ENCODE measurements at places on chromosomes 4 and X. TPM values are rescaled to one million over a fixed set of nuclear protein-coding genes. Genes with fewer than 3 reads are reported as not detected.
A peak's percentile ranks its signal among the peaks of the same experiment; 100 is the strongest.

MAGEC3 gene
- not detected for total RNA-seq

SCML1 gene
- total RNA-seq, result 9.5 TPM

NXF2B gene
- total RNA-seq, result not detected

TMEM255A gene
- total RNA-seq, result 0.09 TPM

SPANXB1 gene
- not detected for total RNA-seq

CT45A10 gene
- not detected for total RNA-seq

SLC2A9 gene
- 5.5 TPM for total RNA-seq

GRCh38 chrX:39336671-39337311 is 535.5 kb downstream of the MID1IP1 start:
- H3K36me3 ChIP-seq, result no peaks in the 10 kb centered on the region
- peak overlapping the region; percentile 66 for H3K27ac ChIP-seq
- DNase-seq, result no peak
- H3K4me3 ChIP-seq, result no peak overlapping the region
- H3K27me3 ChIP-seq, result no peaks in the 10 kb centered on the region

GRCh38 chr4:142719854-142720541 is 126.1 kb downstream of the INPP4B start:
- no peak overlapping the region for H3K4me3 ChIP-seq
- no peaks in the 10 kb centered on the region for H3K27me3 ChIP-seq
- no peaks in the 10 kb centered on the region for H3K4me1 ChIP-seq
- no peak overlapping the region for H3K27ac ChIP-seq
- DNase-seq, result no peak

GRCh38 chr4:172007889-172008288 is 194.7 kb downstream of the GALNTL6 start:
- no peaks in the 10 kb centered on the region for H3K27me3 ChIP-seq
- DNase-seq, result no peak
- no peak overlapping the region for H3K4me3 ChIP-seq
- no peaks in the 10 kb centered on the region for H3K4me1 ChIP-seq
- no peak overlapping the region for H3K27ac ChIP-seq

- H3K4me1 ChIP-seq, result peaks cover 15% of the 10 kb centered on the region
- H3K4me3 ChIP-seq, result no peak overlapping the region
- no peak for DNase-seq
- H3K27me3 ChIP-seq, result no peaks in the 10 kb centered on the region
Observed at GRCh38 chr4:145739845-145740244, 59.9 kb downstream of the C4orf51 start.

DNA sequence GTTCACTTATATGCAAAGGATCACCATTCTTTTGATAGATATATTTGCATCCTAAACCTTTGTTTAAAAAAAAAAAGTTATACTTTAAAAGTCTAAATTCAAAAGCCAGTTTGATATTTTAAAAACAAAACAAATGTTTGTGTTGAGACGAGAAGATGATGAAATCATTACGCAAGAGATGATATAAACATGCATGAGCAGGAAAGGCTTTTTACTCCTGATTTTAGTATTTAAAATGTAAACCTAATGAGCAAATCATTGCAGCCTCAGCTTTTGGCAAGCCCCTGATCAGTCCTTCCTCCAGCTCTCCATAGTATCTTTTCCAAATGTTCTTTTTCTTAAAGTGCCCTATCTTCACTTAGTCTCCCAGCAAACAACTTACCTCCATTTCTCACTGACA is 115.6 kb downstream of the ARAP2 start:
- DNase-seq, result no peak
- no peaks in the 10 kb centered on the region for H3K36me3 ChIP-seq
- H3K4me1 ChIP-seq, result no peaks in the 10 kb centered on the region
- H3K27ac ChIP-seq, result no peak overlapping the region
- H3K27me3 ChIP-seq, result no peaks in the 10 kb centered on the region

GRCh38 chr4:118756958-118757357 is 71.8 kb downstream of the METTL14 start:
- H3K36me3 ChIP-seq, result no peaks in the 10 kb centered on the region
- H3K4me1 ChIP-seq, result peaks cover 5% of the 10 kb centered on the region
- no peak overlapping the region for H3K4me3 ChIP-seq
- DNase-seq, result no peak
- H3K27me3 ChIP-seq, result no peaks in the 10 kb centered on the region

Data from heart right ventricle (tissue), 16 donors.